Cardiac muscle cell (in vitro differentiated cells and primary cell): ENCODE measurements at places on chromosomes 12 and 14.
A peak's percentile ranks its signal among the peaks of the same experiment; 100 is the strongest.

DNA sequence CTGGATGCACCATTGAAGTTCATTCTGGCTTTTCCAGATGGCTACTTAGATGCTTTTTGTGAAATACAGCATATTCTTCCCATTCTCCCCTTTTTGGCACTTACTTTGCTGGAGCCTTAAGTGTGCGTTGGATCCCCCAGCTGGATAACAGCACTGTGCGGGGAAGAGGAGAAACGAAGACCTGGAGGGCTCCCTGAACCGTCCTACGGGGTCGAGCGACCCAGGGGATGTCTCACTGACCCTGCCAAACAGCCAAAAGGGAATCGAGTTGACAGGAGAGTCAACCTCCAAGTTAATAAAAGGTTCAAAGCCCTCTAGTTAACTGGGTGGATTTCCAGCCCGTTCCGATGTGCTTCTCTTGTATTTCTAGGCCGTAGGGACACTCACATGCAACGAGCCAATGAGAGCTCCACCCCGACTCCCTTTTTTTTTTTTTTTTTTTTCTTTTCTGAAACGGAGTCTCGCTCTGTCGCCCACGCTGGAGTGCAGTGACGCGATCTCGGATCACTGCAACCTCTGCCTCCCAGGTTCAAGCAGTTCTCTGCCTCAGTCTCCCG, 1.0 kb upstream of the CAMKK2 start:
- H3K4me1 ChIP-seq, result no peaks in the 10 kb centered on the region
- H3K36me3 ChIP-seq, result no peaks in the 10 kb centered on the region
- H3K4me3 ChIP-seq, result peak overlapping the region; percentile 58

DNA sequence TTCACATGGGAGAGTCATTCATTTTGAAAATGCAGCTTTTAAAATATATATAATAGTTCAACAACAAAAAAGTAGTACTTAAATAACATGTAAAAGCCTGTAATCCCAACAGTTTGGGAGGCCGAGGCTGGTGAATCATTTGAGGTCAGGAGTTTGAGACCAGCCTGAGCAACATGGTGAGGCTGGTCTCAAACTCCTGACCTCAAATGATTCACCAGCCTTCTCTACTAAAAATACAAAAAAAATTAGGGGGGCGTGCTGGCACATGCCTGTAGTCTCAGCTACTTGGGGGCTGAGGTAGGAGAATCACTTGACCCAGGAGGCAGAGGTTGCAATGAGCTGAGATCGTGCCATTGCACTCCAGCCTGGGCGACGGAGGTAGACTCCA, 256.3 kb upstream of the RGS6 start:
- no peak overlapping the region for H3K4me3 ChIP-seq
- H3K27me3 ChIP-seq, result no peaks in the 10 kb centered on the region
- no peak overlapping the region for H3K27ac ChIP-seq
- no peak for DNase-seq
- H3K4me1 ChIP-seq, result no peaks in the 10 kb centered on the region

DNA sequence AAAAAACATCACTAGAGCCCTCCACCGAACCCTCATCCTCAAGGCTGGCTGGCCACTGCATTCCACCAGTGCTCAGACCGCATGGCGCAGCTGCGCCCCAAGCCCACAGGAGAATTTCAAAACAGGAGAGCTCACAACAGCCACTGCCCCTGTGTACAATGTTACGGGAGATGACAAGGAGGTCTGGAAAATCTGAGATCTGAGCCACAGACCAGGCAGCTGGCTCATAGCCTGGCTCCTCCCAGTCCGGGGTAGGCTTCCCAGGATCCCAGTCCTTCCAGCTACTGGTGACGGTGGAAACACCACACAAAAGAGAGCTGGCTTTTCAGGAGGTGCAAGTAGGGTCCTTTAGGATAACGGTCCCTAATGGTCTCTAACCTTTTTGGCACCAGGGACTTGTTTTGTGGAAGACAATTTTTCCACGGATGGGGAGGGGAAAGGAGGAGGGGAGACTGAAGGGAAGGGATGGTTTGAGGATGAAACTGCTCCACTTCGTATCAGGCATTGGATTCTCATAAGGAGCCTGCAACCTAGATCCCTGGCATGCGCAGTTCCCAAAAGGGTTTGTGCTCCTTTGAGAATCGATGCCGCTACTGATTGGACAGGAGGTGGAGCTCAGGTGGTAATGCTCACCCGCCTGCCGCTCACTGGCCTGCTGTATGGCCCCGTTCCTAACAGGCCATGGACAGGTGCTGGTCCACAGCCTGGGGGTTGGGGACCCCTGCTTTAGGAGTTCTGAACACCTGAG, 23.0 kb upstream of the NRDE2 start:
- no peaks in the 10 kb centered on the region for H3K36me3 ChIP-seq
- no peaks in the 10 kb centered on the region for H3K4me1 ChIP-seq
- no peak overlapping the region for H3K27ac ChIP-seq
- H3K27me3 ChIP-seq, result no peaks in the 10 kb centered on the region
- H3K4me3 ChIP-seq, result no peak overlapping the region
- DNase-seq, result no peak

GRCh38 chr12:116400636-116401372, 123.3 kb upstream of the MED13L start:
- no peaks in the 10 kb centered on the region for H3K27me3 ChIP-seq
- no peak overlapping the region for H3K4me3 ChIP-seq
- H3K4me1 ChIP-seq, result no peaks in the 10 kb centered on the region
- H3K27ac ChIP-seq, result no peak overlapping the region
- no peak for DNase-seq

DNA sequence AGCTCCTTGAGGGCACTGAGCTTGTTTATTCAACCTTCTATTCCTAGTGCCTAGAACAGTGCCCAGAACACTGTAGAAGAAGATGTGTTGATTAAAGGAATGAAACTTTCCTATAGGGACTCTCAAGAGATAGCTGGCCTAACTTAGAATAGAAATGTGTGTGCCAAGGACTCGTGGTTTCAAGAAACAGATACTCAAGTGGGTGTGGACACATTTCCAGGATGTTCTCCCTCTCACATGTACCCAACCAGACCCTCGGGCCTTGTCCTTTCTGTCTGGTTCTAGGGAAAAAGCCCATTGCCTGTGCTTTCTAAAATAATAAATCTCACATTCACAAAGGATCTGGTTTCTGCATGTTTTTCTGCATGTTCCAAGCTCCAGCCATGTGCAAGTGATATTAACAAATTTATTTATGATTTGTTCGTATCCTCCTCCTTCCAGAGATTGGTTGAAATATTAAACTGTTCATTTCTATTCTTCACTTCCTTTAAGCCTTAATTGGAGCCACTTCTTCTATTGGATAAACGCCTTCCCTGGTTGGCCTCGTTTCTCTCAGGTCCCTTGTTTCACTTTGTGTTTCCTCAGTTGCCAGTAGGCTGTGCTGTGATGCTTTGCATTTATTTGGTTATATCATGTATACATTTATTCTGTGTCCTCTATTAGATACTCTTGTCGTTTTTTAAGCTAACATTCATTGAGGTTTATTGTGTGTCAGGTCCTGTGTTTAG, 89.8 kb downstream of the CRADD start:
- peak; percentile 21 for DNase-seq
- no peaks in the 10 kb centered on the region for H3K27me3 ChIP-seq
